Heart right ventricle (tissue), 16 donors: ENCODE measurements at places on chromosomes 6 and 20. TPM values are rescaled to one million over a fixed set of nuclear protein-coding genes. Genes with fewer than 3 reads are reported as not detected.
A peak's percentile ranks its signal among the peaks of the same experiment; 100 is the strongest.

Gene TP53TG5
- 1.9 TPM for total RNA-seq

Gene LINC00237
- total RNA-seq: not detected

Gene TUBB2A
- total RNA-seq: 13.9 TPM

Gene PCSK2
- total RNA-seq: 0.66 TPM

DNA sequence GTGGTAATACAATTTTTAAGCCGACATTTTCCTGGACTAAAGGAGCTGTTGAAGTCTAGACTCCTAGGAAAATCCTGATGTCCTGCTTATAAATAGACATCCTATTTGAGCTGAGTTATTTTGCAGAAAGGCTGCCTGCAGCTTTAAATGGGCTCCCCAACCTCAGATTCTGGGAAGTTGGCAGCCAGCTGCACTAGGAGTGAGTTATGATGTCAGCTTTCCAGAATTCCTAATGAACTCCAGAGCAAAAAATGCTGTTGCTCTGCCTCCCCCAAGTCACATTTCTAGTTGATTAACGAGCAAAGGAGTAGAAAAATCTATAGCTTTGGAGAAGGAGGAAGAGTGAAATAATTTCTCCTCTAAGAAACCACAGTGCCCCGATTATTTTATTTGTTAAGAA, 346.3 kb upstream of the SULF2 start:
- no peaks in the 10 kb centered on the region for H3K27me3 ChIP-seq
- no peak for DNase-seq
- H3K4me3 ChIP-seq: no peak overlapping the region
- no peaks in the 10 kb centered on the region for H3K36me3 ChIP-seq
- H3K4me1 ChIP-seq: no peaks in the 10 kb centered on the region

DNA sequence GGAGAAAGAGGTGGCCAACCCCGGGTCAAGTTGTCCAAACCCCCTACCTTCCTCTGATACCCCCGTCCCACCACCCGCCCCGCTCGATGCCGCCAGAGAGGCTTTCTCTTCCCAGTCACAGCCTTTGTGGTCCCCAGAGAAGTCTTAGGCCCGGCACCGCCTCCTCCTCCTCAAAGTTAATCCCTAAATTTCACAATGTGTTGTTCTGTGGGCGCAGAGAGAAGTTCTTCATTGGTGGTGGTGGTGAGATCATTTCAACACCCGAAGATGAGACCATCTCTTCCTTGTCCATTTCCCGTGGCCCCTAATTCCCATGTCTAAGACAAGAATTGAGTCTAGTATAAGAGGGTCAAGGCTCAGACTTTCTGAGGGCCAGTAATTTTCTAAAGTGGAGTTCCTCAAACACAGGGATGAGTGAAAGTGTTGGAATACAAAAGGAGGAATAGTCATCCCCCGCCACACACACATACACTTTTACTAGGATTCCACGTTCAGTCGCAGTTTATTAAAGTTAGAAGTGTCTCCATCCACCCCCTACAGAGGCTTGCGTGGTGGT, 10.4 kb downstream of the TRIM31 start:
- H3K27ac ChIP-seq: peak overlapping the region; percentile 63
- no peak for DNase-seq

DNA sequence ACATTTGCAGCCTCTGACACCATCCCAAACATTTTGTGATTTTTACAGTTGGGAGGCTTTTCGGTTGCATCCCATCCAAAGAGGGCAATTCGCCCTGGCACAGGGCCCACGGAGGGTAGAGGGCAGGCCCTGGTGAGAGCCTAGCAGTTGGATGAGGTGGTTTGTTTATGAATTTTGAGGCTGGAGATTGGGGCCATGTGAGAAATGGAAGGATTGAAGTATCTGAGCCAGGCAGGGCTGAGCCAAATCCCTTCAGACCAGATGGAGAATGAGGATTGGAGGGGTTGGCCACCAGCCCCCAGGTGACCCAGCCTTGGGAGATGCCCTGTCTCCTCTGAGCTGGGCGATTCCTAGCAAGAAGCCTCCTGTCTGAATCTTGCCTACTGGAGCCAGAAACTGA, 52.6 kb upstream of the CCDC167 start:
- DNase-seq: no peak
- no peak overlapping the region for H3K4me3 ChIP-seq
- peaks cover 7% of the 10 kb centered on the region for H3K4me1 ChIP-seq
- H3K36me3 ChIP-seq: no peaks in the 10 kb centered on the region
- no peak overlapping the region for H3K27ac ChIP-seq
- peaks cover 2% of the 10 kb centered on the region for H3K27me3 ChIP-seq

- H3K36me3 ChIP-seq: no peaks in the 10 kb centered on the region
- peak; percentile 19 for DNase-seq
- H3K4me3 ChIP-seq: peak overlapping the region; percentile 92
- peak overlapping the region; percentile 92 for H3K27ac ChIP-seq
Observed at GRCh38 chr20:47502271-47503239, 868 bp downstream of the NCOA3 start.

- DNase-seq: no peak
- H3K36me3 ChIP-seq: no peaks in the 10 kb centered on the region
- no peaks in the 10 kb centered on the region for H3K27me3 ChIP-seq
- peaks cover 6% of the 10 kb centered on the region for H3K4me1 ChIP-seq
- H3K27ac ChIP-seq: no peak overlapping the region
Observed at GRCh38 chr6:73258721-73259120, 4.3 kb downstream of the KHDC1 start.

DNA sequence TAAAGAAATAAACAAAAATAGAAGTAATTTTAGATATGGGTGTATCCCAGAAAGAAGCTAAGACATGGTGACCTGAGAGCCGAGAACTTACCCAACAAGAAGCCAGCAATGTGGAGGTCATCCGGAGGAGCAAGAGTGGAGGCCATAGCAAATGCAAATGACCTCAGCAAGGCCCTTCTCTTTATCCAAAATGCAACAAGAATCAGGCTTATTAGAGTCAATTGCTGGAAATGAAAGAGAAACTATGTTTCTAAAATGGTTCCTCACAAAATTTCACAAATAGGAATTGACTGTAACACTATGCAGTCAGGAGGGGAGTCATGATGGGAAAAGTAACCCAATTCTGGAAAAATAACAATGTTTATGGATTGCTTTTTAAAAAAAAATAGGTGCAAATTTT, 90.4 kb downstream of the TNFAIP3 start:
- no peak for DNase-seq
- no peaks in the 10 kb centered on the region for H3K36me3 ChIP-seq
- no peaks in the 10 kb centered on the region for H3K27me3 ChIP-seq
- no peaks in the 10 kb centered on the region for H3K4me1 ChIP-seq
- no peak overlapping the region for H3K4me3 ChIP-seq
- H3K27ac ChIP-seq: no peak overlapping the region

- H3K4me3 ChIP-seq: no peak overlapping the region
- no peaks in the 10 kb centered on the region for H3K36me3 ChIP-seq
- no peaks in the 10 kb centered on the region for H3K4me1 ChIP-seq
- DNase-seq: no peak
- H3K27me3 ChIP-seq: no peaks in the 10 kb centered on the region
Observed at GRCh38 chr6:83769413-83769812, 60.5 kb upstream of the SNAP91 start.

GRCh38 chr20:52261792-52262191, 70.2 kb upstream of the ZFP64 start:
- DNase-seq: no peak
- H3K27me3 ChIP-seq: peaks cover 4% of the 10 kb centered on the region
- H3K4me1 ChIP-seq: no peaks in the 10 kb centered on the region
- no peak overlapping the region for H3K4me3 ChIP-seq
- H3K36me3 ChIP-seq: no peaks in the 10 kb centered on the region

DNA sequence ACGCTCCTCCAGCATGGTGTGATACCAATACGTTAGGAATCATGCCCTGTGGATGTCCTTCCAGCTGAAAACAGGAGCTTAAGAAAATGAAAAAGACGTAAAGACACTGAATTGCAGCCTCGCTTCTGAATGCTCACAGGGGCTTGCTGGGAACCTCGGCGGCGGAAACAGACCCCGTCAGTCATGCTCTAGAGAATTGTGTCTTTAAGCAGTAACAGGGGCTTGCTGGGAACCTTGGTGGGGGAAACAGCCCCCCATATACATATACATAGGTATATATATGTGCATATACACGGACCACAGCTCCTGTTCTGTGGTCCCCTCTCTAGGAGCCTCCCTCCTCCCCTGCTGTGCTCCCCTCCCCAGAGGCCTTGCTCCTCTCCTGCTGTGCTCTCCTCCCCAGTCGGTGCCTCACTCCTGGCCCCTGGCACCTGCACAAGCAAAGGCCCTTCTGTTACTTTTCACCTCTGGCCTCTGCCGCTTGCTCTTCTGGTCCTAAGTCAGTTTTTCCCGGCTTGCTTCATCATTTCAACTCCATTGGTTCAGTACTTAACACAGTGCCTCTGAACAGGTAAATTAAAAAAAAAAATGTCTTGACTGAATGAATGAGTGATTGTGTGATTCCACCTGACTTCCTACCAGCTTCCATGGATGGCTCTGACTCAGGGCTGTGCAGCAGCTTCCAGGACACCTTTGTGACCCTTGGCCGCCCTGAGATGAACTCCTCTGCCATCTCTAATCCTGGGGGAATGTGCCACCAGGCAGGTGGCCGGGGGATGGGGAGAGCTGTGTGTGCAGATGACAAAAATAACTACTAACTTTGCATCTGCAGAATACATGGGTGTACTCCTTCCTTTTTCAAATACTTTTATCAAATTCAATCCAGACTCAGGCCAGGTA, 246.1 kb downstream of the SMOC2 start:
- H3K4me3 ChIP-seq: no peak overlapping the region
- H3K27me3 ChIP-seq: peaks cover 8% of the 10 kb centered on the region
- no peak overlapping the region for H3K27ac ChIP-seq
- no peak for DNase-seq

DNA sequence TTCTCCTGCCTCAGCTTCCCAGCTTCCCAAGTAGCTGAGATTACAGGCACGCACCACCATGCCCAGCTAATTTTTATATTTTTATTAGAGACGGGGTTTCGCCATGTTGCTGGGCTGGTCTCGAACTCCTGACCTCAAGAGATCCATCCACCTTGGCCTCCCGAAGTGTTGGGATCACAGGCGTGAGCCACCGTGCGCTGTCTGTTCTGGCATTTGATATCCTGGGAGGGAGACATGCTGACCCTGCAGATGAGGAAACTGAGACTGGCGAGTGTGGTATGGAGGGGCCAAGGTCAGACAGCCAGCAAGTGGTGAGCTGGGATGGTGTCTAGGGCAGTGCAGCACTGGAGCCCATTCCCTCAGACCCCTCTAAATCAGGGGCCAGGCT, 44.6 kb downstream of the SRC start:
- no peak overlapping the region for H3K27ac ChIP-seq
- DNase-seq: no peak
- peaks cover 24% of the 10 kb centered on the region for H3K36me3 ChIP-seq
- no peak overlapping the region for H3K4me3 ChIP-seq
- no peaks in the 10 kb centered on the region for H3K4me1 ChIP-seq

GRCh38 chr20:38224531-38224930, 36.0 kb downstream of the KIAA1755 start:
- H3K27ac ChIP-seq: no peak overlapping the region
- no peaks in the 10 kb centered on the region for H3K27me3 ChIP-seq
- H3K4me3 ChIP-seq: no peak overlapping the region
- no peak for DNase-seq

DNA sequence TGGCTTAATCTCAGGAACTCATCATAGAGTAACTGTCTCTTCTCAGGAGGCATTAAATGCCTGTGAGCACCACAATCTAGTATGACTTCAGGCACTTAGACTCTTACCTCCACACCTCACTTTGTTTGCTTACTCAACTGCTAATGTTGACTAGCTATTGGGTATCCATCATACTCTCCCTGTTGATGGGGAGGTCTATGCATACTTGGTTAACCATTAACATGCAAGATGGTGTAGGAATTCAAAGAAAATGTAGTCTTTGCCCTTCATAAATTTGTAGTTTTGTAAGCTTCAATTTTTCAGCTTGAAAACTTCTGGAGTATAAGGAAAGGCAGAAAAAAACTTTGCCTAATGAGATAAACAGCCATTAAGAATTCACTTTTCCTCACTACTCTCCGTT, 501.0 kb upstream of the MARCKS start:
- no peak overlapping the region for H3K4me3 ChIP-seq
- H3K36me3 ChIP-seq: no peaks in the 10 kb centered on the region
- no peaks in the 10 kb centered on the region for H3K27me3 ChIP-seq
- DNase-seq: no peak

DNA sequence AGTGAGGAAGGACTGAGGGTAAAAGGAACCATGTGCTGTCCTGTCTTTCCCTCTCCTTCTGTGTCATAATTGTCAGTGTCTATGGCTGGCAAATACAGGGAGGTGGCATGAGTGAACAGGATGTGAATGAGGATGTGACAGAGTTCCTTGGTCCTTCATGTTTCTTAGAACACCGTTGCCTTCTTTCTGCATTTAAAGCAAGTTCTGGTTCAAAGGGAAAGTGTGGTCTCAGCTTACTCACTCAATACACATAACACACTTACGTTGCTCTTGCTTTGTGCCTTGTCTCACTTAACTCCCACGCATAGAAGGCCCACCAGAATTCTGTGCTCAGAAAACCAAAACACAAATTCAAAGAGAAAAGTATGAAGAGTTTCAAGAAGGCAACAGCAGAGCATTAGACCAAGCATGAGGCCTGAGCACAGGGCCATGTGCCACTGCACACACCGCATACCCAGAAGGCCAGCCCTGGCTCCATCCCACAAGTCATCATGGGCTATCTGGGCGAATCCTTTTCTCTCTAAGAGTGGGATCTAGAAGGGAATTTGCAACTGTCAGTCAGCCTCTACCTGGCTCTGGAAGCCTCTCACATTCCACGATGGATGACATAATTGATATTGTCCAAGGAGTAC, 38.9 kb upstream of the SAYSD1 start:
- peaks cover 4% of the 10 kb centered on the region for H3K4me1 ChIP-seq
- DNase-seq: no peak
- H3K4me3 ChIP-seq: no peak overlapping the region
- H3K27ac ChIP-seq: no peak overlapping the region
- H3K27me3 ChIP-seq: peaks cover 14% of the 10 kb centered on the region
- no peaks in the 10 kb centered on the region for H3K36me3 ChIP-seq

DNA sequence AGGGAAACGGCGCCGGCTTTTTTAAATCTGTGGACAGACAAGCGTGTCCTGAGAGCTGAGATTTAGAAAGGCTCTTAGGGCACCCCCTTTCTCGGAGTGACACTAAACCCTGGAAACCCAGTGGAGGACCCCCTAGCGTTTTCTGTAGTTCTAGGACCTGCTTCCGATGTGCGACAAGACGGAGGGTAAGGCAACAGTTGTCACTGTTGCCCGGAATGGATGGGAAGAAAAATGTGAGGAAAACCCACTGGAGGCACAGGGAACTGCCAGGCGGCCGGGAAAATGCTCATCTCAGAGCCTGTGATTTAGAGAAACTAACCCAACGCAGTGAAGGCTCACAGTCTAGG, 551 bp upstream of the ATP5F1E start:
- peak overlapping the region; percentile 82 for H3K4me3 ChIP-seq
- H3K36me3 ChIP-seq: peaks cover 75% of the 10 kb centered on the region
- no peak for DNase-seq
